ENCODE measurements at places on chromosomes 2 and 18.

DNA sequence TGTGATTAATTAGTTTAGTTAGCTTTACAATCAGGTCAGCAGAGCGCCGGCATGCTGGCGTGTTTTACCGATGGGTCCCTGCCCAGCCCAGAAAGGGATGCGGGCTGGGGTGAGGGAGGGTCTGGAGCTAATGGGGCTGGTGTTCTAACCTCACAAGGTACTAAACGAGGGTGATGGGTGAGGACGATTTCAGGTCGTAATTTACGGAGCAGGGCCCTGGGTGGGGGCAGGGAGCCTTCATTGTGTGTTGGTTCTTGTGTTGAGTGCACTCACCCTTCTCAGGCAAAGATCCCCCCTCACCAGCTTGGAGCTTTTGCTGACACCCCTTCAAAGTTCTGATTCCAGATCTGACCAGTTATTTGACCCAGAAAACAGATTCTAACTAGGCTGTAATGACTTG lies 39.5 kb downstream of the PTGR3 start:
- no peak for DNase-seq

DNA sequence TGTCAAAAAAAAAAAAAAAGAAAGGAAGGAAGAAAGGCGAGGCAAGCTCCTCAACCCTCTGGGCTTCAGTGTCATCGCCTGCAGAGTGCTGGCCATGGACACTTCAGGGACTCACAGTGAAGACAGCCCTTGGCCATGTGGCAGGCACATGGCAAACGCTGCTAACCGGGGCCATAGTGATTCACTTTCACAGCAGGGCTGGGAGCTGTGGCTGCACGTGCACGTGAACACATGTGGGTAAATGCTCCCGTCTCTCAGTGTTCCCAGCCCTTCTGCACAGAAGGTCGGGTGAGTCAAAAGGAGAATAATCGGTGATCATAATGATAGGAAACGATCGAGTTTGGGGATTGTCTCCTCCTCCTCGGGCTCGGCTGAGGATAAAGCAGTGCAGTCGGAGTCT lies 46.1 kb upstream of the UBE2F start:
- DNase-seq, result no peak

GRCh38 chr2:190158798-190159434 lies 96.4 kb upstream of the MSTN start:
- no peak for DNase-seq

DNA sequence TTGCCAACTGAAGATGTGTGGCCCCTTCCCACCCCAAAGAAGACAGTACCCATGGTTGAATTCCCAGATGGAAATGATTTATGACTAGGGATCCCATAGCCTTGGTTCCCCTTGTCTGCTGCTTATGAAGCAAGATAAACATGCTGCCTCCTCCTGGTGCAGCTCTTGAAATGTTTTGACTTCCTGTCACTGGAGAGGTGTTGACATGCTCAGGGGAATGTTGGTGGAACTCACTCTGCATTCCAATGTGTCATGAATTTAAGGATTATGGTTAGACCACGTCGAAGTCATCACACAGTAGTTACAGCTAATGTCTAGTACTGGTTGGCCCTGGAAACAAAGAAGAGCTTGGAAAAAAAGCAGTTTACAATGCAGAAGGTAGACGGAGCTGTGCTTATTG lies 69.0 kb upstream of the FAM110C start:
- no peak for DNase-seq

DNA sequence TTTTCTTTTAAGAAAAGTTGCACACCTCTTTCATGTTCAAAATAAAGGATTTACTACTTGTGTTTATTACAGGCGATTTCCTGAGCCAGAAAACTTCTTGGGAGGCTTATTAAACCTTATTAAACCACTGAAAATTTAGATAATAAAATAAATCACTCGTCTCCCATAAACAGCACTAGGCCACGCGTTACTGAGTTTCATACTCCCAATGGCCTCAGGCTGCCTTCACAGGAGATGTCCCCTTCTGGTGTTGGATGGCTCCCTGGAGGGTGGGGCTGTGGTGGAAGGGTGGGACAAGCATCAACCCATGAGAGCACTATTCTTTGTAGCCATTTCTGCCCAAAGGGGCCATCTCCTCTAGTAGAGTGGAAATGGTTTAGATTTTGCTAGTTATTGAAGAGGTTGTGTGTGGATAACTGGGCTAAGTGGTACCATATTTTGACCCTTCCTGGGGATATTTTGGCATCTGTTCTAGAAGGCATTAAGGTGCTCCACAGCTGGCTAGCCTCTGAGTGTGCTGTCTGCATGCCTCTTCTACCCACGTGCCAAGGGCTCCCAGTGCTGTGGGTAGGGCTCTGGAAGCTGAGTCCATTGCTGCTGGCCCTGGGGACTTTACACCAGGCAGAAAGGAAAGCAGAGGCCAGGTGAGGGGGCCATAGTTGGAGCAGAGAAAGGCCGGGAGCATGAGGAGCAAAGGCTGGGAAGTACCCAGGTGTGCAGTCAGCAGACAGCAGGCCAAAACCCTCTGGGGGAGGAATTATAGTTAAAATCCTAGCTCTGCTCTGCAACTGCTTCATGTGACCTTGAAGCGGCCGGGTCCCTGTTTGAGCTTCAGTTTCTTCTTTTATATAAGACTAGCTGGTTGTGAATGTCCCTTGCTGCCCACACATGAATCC lies 121.7 kb upstream of the SMAD2 start:
- no peak for DNase-seq

DNA sequence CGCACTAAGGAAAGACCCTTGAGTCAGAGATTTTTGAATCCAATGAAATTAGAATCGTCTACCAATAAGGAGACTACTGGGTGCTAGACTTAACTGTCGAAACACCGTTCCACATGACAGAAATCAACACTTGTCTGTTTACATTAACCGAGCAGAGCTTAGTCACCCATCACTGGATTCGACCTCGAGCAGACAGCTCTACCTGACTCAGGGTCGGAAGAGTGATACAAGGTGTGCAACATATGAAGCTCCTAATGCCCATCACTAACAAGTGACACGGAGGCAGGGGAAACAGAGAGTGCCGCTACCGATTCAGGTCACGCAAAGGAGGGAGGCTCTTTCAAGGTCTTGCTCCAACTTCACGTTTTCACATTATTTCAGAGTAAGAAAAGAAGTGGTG lies 54.2 kb upstream of the FZD5 start:
- DNase-seq, result no peak

All from NCI-H1694 (cell line).